ENCODE measurements at places on chromosomes 13 and 19.

DNA sequence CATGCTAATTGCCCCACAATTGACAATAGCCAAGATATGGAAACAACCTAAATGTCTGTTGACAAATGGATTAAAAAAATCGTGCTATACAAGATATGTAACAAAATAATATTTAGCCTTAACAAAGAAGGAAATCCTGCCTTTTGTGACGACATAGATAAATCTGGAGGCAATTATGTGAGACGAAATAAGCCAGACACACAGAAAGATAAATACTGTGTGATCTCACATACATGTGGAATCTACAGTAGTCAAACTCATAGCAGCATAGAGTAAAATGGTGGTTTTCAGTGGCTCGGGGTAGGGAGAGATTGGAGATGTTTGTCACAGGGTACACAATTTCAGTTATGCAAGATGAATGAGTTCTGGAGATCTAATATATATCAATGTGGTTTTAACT, 895.8 kb downstream of the SLITRK6 start:
- DNase-seq = no peak

DNA sequence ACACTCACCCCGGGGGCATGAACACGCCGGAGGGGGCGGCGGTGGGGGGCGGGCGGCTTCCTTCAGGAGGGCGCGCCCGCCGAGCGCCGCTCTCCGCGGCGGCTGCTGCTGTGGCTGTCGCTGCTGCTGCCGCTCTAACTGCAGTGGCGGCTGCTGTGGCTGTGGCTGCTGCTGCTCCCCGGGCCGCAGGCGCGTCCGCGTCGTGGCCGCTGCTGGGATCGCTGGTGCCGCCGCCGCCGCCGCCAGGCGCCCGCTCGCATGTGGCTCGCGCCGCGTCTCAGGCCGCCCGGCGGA, at the start of gene BBC3:
Gene BBC3 (minus strand): TSS at position 279 of the 294 bp plus-strand sequence. CDS start 2,768 bp downstream, outside the sequence.
- DNase-seq = no peak

DNA sequence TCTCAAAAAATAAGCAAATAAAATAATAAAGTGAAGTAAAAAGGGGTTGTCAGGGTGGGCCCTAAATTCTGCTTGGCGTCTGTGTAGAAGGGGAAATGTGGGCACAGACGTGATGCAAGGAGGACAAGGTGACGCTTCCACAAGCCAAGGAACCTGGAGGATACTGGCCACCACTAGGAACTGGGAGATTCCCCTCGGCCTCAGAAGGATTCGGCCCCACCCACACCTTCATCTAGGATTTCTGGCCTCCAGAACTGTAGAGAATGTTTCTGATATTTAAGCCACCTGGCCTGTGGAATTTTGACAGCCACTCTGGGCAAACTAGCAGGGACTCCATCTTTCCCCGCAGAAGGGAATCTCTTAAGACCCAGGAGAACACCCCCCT, 1.1 kb downstream of the PLEKHJ1 start:
- no peak for DNase-seq

DNA sequence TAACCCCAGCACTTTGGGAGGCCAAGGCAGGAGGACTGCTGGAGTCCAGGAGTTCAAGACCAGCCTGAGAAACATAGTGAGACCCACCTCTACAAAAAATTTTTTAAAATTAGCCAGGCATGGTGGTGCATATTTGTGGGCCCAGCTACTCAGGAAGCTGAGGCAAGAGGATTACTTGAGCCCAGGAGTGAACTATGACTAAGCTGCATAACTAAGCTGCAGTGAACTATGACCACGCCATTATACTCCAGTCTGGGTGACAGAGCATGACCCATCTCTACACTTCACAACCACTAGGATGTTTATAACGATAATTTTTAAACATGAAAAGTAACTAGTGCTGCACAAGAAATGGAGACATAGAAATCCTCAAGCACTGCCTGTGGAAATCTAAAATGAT, 352.7 kb upstream of the SGCG start:
- peak; percentile 28 for DNase-seq

DNA sequence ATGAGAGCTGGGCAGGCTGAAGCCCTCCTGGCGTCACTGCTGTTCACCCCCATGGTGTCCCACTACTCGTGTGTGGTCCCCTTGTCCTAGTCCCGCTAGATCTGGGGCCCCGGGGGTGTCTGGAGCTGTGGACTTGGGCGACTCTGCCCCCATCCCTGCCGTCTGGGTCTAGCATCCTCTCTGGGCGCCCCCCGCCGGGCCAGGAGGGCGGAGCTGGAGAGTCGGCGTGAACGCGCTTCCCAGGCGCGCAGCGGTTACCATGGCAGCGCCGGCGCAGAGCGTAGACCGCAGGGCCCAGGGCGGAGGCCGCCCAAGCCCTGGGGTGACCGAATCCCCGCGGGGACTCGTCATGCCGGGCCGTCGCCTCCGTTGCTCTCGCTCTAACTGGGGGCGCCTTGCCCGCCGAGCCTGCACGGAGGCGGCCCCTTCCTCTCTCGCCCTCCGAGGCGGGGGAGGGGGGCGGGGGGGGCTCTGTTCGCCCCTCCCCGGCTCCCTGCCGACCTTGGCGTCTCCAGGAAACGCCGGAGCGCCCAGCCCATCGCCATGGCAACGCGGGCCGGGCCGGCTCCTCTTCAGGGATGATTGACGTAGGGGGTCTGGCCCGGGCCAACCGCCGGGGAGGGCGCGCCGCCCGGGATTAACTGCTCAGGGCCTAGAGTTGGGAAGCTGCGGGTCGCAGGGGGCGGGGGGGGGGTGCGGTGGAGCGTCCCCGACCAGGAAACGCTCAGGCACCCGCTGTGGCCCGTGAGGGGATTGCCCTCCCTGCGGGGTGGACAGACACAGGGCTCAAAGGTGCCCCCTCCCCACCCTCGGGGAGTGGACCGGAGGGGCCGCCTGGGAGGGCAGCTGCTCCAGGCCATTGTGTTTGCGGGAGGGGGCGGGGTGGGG, 8.9 kb downstream of the ISYNA1 start:
- peak; percentile 92 for DNase-seq

GRCh38 chr13:110512198-110512740, 49.3 kb downstream of the RAB20 start:
- no peak for DNase-seq

GRCh38 chr13:79910875-79911540, 429.9 kb downstream of the SPRY2 start:
- DNase-seq = no peak

DNA sequence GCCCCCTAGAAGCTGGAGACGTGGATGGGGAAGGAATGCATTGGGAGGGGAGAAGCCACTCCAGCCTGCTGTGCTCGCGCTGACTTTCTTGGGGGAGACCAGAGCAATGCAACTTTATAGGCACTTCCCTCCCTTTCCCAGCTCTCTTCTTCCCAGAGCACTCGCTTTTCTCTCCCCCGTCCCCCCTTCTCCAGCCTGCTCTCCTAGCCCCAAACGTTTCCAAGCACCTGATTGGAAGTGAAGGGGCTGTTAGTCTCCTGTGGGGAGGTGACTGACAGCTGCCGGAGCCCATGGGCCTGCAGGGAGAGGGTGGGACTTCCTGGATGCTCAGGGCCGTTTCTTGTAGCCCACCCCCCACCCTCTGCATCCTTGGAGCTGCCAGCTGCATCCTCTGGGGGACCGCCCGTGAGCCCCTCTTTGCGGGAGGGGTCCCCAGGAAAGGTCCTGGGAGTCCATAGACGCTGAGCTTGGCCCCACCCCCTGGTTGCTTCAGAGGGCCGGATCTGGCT, 2.5 kb downstream of the HDGFL2 start:
- DNase-seq = peak; percentile 76

DNA sequence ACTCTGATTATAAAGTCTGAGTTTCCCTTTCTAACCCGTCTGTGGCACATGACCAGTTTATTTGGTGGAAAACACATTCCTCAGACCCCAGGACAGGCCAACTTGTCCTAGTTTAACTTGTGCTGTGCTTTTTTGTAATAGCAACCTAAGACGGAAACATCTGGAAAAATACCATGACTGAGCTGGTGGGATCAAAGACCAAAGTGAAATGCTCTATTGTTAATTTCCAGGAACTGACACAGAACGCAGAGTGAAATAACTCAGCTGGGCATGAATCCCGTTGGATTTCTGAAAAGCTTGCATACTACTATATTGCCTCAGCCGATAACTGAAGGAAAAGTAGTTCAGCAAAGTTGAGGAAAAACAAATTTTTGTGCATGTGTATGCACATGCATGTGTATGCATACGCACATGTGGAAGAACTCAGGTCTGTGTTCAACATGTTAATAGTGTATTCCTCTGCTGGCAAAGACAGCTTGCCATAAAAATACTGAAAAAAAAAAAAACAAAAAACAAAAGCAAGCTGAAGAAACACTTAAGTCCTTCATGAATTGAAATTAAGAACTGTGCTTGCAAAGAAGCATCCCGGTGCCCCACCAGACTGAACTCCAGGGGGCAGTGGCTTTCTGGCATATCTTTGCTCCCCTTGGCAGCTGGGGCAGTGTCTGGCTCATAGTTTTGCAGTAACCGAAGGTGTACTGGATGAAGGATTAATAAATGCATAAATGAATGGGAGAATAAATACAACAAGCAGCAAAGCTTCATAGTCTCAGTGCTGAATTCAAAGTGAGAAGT, 187.8 kb downstream of the LHFPL6 start:
- DNase-seq = peak; percentile 40

GRCh38 chr13:112042496-112042895, 24.5 kb upstream of the SOX1 start:
- DNase-seq = no peak

- no peak for DNase-seq
Observed at GRCh38 chr13:95474992-95475391, 77.5 kb upstream of the CLDN10 start.

- DNase-seq = no peak
Observed at GRCh38 chr19:31330237-31330636, 19.0 kb downstream of the TSHZ3 start.

- DNase-seq = no peak
Observed at GRCh38 chr13:23440821-23441618, 7.5 kb upstream of the SACS start.

DNA sequence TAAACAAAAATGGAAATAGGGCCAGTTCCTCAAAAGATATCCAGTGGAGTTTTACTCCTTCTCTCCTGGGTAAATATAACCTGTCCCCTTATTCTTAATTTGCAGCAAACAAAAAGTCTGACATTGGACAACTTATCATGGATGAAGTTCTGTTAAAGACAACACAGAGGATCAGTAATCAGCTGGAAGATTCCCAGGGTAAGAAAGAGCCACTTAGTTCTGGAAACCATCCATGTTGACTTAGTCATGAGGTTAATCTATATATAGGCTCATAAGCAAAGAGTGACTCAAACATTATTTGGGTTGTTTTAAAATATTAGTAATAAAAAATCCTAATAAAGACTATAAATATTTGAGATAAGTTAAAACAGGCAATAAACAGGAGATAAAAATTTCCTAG, 40.5 kb upstream of the EBPL start:
- peak; percentile 73 for DNase-seq

GRCh38 chr19:38004521-38005223, 97.7 kb downstream of the SIPA1L3 start:
- peak; percentile 98 for DNase-seq

DNA sequence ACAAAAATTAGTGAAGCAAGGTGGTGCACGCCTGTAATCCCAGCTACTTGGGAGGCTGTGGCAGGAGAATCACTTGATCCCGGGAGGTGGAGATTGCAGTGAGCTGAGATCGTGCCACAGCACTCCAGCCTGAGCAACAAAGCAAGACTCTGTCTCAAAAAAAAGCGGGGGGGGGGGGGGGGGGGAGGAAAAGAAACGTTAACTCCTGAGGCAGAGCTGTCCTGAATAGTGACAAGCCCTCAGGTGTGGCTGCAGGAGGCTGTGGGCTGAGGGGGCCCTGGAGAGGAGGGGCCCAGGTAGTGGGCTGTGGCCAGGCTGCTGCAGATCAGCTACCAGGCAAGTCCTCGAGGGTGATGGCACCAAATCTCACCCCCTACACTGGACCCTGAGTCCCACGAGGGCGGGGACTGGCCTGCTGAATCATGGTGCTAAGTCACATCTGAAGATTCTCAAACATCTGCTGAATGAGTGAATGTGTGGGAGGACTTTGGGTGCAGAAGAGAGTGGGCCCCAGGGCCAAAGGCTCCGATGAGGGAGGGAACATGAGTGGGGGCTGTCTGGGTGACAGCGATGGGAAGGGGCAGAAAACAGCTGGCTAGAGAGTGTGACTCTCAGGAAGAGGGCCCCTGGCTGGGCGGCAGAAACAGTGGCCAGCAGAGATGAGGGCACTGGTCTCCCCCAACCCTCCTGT, 24.6 kb upstream of the ATP1A3 start:
- no peak for DNase-seq

DNA sequence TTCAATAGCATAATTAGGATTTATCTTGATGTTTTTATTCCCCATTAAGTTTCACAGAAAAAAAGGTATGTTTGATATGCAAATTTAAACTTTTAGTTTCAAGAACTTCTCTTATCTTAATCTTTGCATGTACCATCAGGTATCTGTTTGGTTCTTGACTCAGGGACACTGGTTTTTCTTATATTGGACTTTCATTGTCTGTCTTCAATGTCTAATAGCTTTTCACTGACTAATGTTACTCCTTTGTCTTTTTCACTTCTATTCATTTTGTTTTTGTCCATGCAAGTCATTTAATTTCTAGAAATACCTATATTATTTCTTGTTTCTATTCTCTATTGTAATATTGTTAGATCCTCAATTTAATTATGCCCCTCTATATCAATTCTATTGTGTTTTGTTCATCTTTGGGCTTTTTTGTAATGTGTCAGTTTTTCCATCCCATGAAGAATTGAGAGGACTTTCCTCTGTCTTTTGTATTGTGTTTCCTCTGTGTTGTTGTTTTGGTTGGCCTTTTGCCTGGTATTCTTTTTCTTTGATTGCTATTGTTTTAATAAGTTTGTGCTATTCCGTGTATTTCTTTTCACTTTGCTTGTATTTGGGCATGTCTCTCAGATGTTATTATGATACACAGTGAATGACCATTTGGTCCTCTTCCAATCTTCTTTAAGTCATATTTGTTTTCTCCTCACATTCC, 58.3 kb upstream of the ANKRD10 start:
- no peak for DNase-seq

GRCh38 chr13:30577401-30577852, 40.3 kb upstream of the USPL1 start:
- DNase-seq = peak; percentile 82

DNA sequence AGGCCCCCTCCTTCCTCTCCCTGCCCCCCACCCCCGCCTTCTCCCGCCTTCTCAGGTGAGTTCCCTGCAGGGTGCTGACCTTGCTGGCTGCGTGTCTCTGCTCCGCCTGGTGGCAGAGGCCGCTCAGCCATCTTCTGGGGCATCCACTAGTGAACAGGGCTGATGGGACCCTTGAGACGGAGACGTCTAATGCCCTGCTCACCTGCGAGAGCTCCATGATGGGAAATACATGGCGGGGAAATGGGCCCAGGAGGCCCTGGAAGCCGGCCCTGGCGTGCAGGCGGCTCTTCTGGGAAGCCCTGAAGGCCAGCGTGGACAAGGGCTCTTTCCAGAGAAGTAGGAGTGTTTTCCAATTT, 15.2 kb upstream of the F7 start:
- DNase-seq = no peak

- no peak for DNase-seq
Observed at GRCh38 chr19:6059988-6060599, 50.2 kb downstream of the RFX2 start.

GRCh38 chr13:113020323-113021080, 51.5 kb downstream of the MCF2L start:
- no peak for DNase-seq

- DNase-seq = no peak
Observed at GRCh38 chr19:51392701-51393100, 2.3 kb upstream of the C19orf84 start.

GRCh38 chr19:5142725-5143097, 173.8 kb downstream of the KDM4B start:
- DNase-seq = no peak

Data from fibroblast of skin of right quadriceps (primary cell).